Fibroblast of the aortic adventitia (primary cell): ENCODE measurements at places on chromosomes 2 and 18. TPM values are rescaled to one million over a fixed set of nuclear protein-coding genes. Genes with fewer than 3 reads are reported as not detected.

Gene DSC2
- 0.82 TPM in 1 of 2 replicates, not detected in the other for total RNA-seq

Gene PAX8
- total RNA-seq = 0.09 and 1.5 TPM in 2 replicates

Gene PLCD4
- total RNA-seq = 1.2 and 6.4 TPM in 2 replicates

Gene TNFAIP6
- 47.3 and 51.9 TPM in 2 replicates for total RNA-seq

Gene MEIS1
- 65.0 and 78.2 TPM in 2 replicates for total RNA-seq

Gene TAF4B
- 3.6 and 17.1 TPM in 2 replicates for total RNA-seq
